ENCODE measurements at places on chromosomes 1 and 21.

GRCh38 chr1:214506972-214507431 lies 44.4 kb downstream of the PTPN14 start:
- DNase-seq: no peak

- no peak for DNase-seq
Observed at GRCh38 chr1:209674957-209675564, at the start of gene G0S2. Gene G0S2 (plus strand): TSS chr1:209675412. CDS start chr1:209675685, 273 bp downstream.

- DNase-seq: no peak
Observed at GRCh38 chr1:58430421-58431275, 115.9 kb downstream of the OMA1 start.

GRCh38 chr1:230280054-230280795 lies 145.9 kb downstream of the PGBD5 start:
- no peak for DNase-seq

GRCh38 chr1:70066711-70067110 lies 138.7 kb downstream of the LRRC40 start:
- no peak for DNase-seq

GRCh38 chr21:42850866-42851391 lies 28.4 kb downstream of the WDR4 start:
- DNase-seq: no peak

DNA sequence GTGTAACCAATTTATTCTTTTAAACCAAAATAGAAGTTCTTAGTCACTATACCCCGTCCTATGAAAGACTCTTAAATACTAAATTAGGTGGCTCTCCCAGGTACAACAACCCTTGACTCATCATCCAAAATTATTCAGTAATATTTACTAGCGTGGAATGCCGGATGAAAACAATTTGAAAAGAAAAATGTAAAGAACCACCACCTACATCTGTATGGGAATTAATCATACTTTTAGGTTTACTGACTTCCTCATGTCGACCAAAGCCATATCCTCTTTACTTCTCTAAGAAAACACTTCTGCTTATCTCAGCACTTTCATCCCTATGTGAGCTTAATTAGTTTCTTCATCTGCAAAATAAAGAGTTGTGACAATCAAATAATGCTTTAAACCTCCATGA lies 139.6 kb downstream of the AKT3 start:
- DNase-seq: peak; percentile 70

DNA sequence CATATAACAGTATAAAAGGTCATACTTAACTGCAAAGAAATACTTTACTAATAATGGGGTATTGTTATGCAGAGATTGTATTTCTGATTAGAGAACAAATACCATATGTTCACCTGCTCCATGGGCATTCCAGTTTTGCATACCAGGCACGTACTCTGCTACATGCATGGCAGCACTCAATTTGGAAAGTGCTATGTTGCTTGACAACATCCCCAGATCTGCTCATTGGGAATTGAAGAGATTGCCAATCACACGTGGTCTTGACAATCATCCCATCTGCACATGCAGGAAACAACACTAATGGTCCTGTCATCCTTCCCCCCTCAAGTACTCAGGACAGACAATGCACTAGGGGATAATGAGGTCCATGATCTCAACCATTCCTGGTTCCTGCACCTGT lies 63.4 kb upstream of the PDE4B start:
- DNase-seq: no peak

- DNase-seq: peak; percentile 74
Observed at GRCh38 chr21:46622226-46622625, 13.2 kb upstream of the PRMT2 start.

DNA sequence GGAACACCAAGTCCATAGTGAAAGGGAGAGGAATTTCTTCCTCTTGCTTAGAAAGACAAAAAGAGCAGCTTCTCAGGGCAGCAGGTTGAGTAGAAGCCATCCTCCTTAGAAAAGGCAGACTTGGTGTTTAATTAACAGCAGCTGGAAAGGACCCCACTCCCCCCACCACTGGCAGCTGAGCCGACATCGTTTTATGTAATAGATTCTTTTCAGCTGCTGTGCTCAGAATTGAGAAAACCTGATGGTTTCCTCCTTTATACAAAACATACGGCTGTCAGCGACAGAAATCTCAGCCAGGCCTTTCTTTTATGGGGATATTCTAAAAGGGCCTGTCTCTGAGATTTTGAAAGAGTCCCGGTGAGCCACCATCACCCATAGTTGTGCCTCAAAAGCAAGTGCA lies 49.9 kb downstream of the MAN1C1 start:
- DNase-seq: no peak

DNA sequence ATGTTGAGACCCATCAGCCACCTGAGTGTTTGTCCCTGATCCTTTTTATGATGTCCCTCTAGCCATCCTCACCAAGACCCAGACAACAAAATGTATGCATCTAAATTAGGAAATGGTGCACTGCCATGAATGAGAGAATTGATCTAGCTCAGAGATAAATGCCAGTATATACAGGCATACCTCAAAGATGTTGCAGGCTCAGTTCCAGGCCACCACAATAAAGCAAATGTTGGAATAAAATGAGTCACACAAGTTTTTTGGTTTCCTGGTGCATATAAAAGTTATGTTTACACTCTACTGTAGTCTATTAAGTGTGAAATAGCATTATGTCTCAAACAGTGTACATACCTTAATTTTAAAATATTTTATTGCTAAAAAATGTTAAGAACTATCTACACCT lies 63.9 kb downstream of the CHIA start:
- DNase-seq: no peak

DNA sequence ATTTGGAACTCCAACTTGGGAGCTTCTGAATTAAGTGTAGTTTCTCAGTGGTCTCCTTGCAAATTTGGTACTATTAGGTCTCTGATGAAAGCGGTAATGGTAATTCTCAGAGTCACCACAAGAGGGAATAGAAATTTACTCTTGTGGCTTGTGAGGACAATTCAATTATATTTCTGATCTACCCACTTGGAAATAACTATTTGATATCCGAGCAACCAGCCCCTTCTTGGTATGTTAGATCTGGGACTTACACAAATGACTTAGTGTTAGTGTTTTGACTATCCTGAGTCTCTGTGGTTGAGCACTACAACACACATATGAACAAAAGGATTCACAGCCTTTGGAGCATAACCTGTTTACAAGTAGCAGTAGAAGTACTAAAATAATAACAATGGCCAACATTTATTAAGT lies 68.1 kb downstream of the RPS6KA1 start:
- peak; percentile 76 for DNase-seq

- no peak for DNase-seq
Observed at GRCh38 chr1:99529002-99529401, 116.9 kb upstream of the PALMD start.

DNA sequence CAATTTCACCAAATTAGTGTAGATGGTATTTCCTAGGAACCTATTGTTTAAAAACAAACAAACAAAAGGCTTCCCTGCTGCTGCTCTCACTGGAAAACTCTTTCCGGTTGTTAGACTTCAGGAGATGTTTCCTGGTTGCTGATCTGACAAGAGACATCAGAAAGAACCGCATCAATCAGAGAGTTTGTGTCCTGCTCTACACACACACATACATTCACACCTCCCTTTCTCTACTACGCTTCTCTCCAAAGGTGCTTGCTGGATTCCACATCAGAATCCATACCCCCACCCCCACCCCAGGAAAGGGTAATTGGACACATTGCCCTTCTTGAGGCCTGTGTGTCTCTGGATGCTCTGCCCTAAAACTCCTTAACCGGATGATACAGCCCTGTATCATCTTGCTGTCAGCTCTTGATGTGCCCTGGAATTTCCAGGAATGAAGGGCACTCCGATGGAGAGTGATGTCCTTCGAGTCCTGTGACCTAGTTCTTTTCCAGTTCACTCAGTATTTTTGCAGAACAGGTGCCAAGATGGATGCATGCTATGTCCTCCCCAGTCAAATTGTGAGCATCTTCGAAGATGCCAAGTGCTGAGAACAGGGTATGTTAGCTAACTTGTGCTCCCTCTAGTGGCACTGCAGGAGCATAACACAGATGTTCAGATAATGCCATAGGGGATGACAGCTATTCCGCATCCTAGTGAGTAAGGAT lies 113.7 kb upstream of the SLC35F3 start:
- DNase-seq: peak; percentile 52

DNA sequence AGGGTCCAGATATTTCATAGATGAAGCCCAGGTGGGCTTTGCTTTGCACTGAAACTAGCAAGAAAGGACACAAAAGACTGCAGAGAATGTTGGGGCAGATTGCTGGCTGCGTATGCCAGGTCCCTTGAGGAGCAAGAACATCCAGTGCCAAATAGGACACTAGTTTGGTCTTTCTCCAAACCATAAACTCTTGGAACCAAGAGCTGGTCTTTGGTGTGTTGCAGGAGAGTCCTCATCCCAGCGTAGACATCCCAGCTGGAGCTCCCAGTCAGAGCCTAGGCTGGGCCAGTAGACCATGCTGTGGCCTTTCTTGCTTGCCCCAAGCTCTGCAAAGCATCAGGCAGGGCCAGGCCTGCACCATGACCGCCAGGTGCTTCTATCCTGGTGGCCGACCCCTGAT lies 87.5 kb downstream of the ATP5PO start:
- no peak for DNase-seq

DNA sequence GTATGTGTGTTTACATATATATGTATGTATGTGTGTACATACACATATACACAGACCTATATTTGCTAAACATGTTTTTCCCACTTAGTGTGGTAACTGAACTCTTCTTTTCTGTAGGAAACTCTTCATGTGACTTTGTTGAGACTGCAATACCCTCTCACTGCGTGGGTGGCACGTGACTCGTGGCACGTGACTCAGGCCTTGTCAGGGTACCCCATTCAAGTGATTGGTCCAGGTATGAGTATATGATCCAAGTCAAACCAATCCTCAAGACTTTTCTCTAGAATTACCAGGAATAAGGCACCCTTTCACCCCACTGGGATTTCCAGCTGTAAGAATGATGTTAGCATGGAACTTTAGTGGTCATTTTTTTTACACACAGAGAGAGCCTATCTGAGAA lies 149.2 kb upstream of the KCNK2 start:
- no peak for DNase-seq

- DNase-seq: no peak
Observed at GRCh38 chr1:208413006-208413405, 168.8 kb upstream of the PLXNA2 start.

DNA sequence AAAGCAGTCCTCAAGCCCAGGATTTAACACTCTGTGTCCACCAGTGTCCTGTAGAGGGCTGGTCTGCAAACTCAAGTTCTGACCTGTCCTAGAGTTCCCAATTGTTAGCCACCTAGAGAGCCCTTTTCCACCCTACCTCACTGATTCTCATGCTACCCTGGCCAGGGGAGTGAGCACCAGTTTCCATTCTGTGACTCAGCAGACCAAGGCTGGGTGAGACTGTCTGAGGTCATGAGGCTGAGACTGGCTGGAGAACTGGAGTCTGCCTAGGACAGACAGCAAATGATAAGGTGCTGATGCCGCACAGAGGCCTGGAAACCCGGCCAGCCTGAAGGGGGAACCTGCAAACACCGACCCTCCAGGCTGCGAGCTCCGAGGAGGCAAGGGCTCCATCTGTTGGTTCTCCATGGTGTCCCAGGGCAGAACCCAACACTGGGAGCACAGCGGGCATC lies 13.7 kb downstream of the GLIS1 start:
- no peak for DNase-seq

- no peak for DNase-seq
Observed at GRCh38 chr1:48371598-48371997, 100.4 kb downstream of the SPATA6 start.

DNA sequence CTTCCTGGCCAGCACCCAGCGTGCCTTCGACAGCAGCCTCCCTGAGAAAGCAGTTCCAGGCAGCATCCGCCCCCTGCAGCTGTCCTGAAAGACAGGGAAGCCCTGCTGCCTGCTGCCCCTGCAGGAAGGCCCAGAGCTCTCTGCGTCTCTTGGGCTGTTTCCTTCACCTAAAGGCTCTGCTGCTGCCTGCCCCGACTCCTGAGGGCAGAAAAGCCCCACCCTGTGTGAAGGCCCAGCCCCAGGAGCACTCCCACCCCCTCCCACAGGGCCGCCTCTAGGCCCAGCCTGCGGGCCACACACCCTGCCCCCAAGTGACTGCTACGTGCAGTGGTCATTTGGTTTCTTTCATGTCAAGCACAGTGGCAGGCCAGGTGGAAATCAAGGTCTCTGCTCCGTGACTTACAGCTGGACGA lies 12.4 kb downstream of the RIPK4 start:
- DNase-seq: no peak

DNA sequence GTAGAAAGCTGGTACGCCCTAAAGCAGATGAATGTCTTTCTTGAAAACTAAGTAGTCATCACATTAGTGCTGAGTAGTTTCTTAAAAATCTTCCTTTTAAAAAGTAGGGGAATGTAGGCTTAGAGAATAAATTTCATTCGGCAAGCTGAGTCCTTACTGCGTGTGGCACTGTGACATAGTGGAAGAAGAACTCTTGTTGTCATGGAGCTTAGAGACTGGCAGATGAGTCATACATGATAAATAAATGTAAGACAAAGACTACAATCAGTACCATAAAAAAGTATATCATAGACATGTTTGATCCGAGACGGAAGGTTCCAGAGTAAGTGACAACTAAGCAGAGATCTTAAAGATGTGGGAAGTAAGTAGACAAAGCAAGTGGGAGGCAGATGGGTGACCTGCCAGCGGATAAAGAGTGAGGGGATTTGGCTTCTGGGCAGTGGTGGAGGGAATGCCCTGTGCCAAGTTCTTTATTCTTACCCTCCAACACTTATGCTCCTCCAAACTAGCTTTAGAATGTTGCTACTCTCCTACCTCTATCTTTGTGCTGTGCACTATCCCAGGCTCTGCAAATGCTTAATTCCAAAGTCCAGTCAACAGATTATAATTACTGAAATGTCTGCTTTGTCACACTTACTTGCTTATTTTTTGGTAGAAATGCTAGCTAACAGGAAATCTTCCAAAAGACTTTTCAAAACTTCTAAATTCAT lies 608.5 kb upstream of the USP24 start:
- no peak for DNase-seq

- DNase-seq: no peak
Observed at GRCh38 chr1:178625695-178626094, 99.3 kb upstream of the RALGPS2 start.

GRCh38 chr1:209884665-209885117 lies 53.3 kb upstream of the SYT14 start:
- DNase-seq: no peak

DNA sequence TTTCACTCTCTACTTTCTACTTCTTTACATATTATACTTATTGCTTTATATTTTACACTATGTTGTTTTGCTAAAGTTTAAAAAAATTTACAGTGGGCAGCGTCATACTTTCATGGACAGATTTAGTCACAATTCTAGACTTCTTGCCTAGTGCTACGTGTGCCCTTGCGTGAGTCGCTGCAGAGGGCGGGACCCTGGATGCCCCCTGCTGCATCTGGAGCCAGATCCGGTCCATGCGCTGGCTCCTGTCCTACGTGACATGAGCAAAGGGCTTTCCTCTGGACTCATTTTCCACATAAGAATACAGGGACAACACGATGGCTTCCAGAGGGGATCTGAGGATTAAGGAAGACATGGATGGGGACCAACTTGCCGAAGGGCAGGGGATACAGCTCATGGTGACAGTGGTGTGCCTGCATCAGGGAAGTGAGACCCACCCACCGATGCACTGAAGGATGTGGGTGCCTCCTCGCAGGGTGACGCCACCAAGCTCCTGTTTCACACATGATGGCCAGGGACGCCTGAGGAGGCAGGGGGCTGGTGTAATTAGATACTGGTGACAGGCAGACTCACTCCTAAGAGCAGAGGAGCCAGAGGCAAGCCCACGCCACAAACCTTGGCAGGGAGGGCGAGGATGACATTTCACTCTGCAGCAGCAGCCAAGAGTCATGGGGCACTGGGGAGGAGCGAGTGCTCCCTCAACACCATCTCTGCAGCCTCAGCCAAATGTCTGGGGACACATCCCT lies 86.6 kb downstream of the DMRTB1 start:
- no peak for DNase-seq

- no peak for DNase-seq
Observed at GRCh38 chr1:211632117-211632807, 43.2 kb downstream of the NEK2 start.

GRCh38 chr1:231893400-231894102 lies 267.0 kb downstream of the DISC1 start:
- no peak for DNase-seq

Measured in AML-193 (cell line).